H7 (cell line): ENCODE measurements at places on chromosomes 1 and 21. TPM values are rescaled to one million over a fixed set of nuclear protein-coding genes. Genes with fewer than 3 reads are reported as not detected.
A peak's percentile ranks its signal among the peaks of the same experiment; 100 is the strongest.

GRCh38 chr1:45643978-45644377 lies 20.1 kb upstream of the CCDC17 start:
- DNase-seq, result peak; percentile 30

GRCh38 chr1:25430967-25431881 lies 527 bp downstream of the MACO1 start:
- DNase-seq, result peak; percentile 89

- no peak for DNase-seq
Measured at GRCh38 chr1:18535391-18536210, 54.9 kb downstream of the KLHDC7A start.

GRCh38 chr1:15758953-15759661 lies 512 bp downstream of the FBLIM1 start:
- peak; percentile 88 for DNase-seq

DNA sequence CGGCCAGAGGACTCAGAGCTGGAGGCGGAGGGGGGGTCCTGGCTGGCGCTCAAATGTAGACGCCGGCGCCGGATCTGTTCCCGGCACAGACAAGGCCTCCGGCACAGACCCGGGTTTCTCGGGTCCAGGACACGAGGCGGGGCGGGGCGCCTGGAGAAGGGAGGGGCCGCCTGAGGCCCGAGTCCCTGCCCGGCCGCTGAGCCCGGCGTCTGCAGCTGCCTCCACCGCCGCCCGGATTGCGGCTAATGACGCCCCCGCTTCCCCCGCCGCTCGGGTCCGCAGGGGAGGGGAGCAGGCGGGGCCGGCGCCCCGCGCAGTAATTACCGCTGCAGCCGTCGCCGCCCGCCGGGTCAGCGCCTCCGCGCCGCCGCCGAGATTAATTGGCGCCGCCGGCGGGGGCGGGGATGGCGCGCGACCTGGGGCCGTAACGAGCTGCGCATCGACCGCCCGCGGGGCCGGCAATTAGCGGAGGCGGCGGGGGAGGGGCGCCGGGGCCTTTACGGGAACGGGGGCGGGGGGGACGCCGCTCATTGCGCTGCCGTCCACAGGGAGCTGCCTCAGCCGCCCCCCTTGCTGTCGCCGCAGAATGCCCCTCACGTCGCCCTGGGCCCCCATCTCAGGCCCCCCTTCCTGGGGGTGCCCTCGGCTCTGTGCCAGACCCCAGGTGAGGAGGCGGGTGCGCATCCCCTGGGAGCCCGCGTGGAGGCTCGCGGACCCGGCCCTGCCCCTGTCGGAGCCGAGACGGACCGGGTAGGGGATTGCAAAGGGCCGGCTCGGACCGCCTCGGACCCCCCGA lies 17.3 kb downstream of the NOC2L start:
- DNase-seq, result peak; percentile 95

- no peak for DNase-seq
Measured at GRCh38 chr21:26125433-26126167, 45.0 kb downstream of the APP start.

- DNase-seq, result no peak
Measured at GRCh38 chr1:205676597-205676996, 3.7 kb downstream of the SLC45A3 start.

DNA sequence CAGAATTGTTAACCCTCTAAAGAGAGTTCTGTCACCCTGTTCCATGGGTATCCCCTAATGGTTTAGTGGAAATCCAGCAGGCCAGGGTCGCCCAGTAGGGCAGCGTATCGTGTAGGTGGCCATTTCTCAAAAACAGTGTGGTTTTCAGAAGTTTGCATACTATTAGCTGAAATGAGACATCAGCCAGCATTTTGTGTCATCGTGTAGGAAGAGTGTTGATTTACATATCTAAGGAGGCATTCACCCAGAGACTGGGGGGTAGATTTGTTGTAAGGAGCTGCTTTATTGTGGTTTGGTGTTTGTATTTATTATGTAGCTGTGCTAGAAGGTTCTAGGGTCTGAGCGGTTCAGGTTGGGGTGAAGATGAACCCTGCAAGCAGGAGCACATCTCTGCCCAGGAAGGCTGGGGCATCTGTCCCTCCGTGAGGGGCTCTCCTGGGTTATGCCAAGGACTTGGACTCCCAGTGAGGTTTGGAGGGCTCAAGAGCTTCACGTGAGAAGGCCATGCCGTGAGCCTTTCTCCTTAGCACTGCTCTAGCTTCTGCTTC lies 174.4 kb downstream of the PGBD5 start:
- no peak for DNase-seq

DNA sequence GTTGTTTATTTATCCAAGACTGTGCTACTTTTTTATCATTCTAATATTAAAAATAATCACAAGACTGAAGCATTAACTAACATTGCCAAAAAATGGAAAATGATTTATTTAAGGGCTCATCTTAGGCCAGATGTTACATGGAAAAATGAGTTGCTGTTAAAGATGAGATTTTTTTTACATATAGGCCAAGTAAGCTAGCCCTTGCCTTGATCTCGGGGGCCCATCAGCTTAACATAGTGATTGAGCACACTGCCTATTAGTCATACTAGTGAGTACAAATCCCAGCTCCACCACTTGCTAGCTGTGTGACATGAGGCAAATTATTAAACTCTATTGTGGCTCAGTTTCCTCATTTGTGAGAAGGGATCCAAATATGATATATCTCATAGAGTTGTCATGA lies 275.9 kb upstream of the SNX7 start:
- no peak for DNase-seq

- DNase-seq, result no peak
Measured at GRCh38 chr1:41849211-41849759, 69.4 kb downstream of the HIVEP3 start.

- DNase-seq, result no peak
Measured at GRCh38 chr1:230916587-230917283, 48.4 kb upstream of the C1orf198 start.

DNA sequence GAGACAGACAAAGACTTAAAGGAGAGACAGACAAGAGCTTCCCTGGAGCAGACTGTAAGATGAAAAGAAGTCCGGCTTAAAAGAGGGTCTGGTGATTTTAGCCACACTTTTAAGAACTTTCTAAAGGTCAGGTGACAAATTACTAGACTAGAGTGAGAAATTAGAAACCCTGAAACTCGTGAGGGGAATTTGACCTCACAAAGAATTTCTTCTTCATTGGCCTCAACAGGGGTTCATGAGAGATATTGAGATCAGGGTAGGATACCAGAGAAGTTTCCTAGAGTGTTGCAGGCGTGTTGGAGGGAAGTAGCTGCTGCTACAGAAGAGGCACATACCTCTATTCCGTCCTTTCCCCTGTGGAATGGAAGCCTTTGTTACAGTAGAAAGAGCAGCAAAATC lies 884.4 kb downstream of the KCNT2 start:
- DNase-seq, result no peak

DNA sequence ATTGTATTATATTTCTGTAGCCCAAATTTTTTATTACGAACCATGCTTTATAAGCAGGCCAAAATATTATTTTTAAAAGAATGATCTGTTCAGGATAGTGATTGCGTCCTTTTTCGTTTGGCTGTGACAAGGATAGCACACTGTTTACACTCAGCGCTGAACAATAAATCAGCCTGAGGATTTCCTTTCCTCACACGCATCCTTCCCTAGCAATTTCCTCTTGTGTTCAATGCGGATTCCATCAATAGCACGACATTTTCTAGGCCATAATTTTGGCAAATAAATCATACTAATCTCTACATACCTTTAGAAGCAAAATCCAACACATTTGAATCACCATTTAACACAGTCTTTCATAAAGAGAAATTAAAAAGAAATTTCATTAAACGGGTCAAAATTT lies 1.6 kb upstream of the VAV3 start:
- no peak for DNase-seq

GRCh38 chr1:159849626-159850366 lies 12.7 kb downstream of the VSIG8 start:
- DNase-seq, result no peak

GRCh38 chr1:29912425-29912824 lies 676.1 kb downstream of the PTPRU start:
- DNase-seq, result no peak

- DNase-seq, result peak; percentile 72
Measured at GRCh38 chr1:242522996-242523718, 1.3 kb downstream of the PLD5 start.

DNA sequence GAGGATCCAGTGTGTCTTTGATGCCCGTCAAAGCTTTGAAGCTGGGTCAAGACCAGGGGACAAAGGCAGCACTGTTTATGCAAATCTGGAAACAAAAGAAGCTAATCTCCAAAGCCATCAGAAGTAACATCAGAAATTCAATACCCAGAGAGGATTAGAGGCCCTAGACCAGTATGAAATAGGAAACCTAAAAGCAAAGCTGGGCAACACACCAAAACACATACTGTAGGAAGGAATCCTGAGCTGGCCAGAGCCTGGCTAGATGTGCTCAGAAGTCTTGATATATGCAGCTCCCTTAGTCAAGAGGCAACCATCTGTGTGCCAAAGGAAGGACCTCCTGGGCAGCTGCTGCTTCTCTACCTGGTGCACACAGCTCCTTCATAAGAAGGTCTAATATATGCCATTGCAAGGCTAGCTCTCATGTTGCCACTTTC lies 12.3 kb downstream of the COLGALT2 start:
- DNase-seq, result peak; percentile 9

DNA sequence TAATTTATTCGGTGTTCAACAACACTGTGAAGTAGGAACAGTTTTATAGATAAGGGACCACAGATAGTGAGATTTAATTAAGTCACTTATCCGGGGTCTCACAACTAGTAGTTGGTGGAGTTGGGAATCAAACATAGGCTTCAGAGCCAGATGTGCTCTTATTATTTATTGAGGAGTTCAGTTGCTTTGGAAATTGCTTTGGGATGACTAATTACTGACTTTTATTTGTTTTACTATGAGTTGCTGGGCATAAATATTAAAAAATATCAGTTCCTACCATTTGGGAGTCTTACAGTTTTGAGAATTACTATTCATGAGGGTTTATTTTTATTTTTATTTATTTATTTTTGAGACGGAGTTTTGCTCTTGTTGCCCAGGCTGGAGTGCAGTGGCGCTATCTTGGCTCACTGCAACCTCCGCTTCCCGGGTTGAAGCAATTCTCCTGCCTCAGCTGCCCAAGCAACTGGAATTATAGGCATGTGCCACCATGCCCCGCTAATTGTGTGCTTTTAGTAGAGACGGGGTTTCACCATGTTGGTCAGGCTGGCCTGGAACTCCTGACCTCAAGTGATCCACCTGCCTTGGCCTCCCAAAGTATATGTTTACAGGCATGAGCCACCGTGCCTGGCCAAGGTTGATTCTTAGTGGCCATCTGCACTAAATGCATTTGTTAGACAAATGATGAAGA lies 27.7 kb downstream of the THRAP3 start:
- DNase-seq, result no peak

- DNase-seq, result no peak
Measured at GRCh38 chr1:206098242-206098919, 18.8 kb downstream of the AVPR1B start.

GRCh38 chr1:232650418-232650817 lies 20.5 kb upstream of the SIPA1L2 start:
- no peak for DNase-seq

DNA sequence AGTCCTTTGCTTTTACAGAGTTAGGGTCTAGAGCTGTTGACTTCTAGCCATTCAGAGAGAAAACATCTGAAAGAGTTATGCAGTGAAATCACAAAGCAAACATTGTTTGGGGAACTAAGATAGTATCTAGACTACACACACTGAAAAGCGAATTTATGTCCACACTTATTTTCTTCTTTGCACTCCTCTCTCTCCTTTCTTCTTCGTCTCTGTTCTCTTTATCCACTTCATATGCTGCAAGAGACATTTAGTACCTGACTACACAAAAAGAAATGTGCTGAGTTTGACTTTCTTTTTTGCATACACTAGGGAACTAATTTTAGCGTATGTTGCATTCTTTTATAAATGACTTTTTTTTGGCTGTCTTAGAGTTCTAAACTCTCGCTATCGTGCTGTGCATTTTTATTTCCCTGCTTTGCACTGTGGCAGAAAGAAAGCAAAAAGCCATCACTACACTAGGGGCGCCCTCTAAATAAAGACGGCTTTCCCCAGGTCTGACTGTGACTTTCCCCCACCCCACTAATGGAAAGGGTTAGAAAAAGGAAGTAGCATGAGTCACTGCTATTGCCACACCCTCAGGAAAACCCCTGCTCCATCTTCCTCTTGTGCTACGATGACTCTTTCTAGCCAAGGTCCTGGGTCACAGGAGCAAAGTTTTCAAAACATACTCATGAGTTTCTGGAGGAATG lies 65.7 kb downstream of the MAP3K7CL start:
- peak; percentile 40 for DNase-seq

DNA sequence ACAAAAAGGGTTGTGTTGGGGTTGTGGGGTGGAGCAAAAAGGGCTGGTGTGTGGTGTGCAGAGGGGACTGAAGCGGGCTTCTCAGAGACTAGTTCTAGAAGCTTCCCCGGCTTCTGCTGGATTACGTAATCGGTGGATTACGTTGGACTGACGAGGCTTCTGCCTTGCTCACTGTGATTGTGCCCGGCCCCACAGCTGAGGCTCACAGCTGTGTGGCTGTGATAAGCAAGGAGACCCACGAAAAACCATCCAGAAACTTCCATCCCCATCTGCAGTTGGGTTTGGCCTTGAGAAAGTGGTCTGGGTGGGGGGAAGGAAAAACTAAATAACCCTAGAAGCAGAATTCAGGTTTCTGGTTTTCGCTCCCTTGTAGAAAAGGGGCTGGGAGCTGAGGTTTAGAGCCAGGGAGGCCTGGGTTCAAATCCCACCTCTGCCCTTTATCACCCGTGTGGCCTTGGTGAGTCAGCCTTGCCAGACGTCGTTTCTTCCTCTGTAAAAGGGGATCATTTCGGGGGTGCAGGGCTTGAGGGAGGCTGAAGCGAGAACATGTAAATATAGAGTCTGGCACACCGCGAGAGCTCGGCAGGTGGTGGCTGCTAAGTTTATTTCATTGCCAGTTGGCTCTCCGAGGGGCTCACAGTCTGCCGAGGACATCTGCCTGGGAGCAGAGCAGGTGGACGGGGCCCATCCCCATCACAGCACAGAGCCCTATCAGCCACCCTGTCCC lies 30.4 kb upstream of the DISP3 start:
- DNase-seq, result no peak

DNA sequence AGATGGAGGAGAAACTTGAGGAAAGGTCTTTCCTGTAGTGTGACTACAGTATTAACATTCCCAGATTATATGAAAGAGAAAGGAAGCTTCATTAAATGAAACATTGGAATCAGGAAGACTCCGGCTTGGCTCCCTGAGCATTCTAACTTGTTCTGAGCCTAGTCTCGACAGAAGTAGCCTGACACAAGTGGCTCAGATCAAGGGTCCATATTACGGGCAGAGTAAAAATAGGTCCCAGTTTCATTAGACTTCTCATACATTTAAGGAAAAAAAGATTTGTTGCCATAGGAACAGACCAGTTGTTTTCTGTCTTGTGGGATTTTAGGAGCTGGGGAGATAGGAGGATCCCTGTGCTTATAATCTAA lies 12.8 kb downstream of the SMAP2 start:
- DNase-seq, result no peak

GRCh38 chr1:23816361-23816760 lies 8.9 kb downstream of the HMGCL start:
- DNase-seq, result no peak

Gene PROK1
- not detected in 2 replicates for total RNA-seq

Gene PPM1J
- 4.6 and 7.7 TPM in 2 replicates for total RNA-seq

Gene OR4F29
- total RNA-seq, result not detected in 2 replicates

Gene AMY1C
- total RNA-seq, result not detected in 2 replicates

Gene AUNIP
- 38.9 and 42.2 TPM in 2 replicates for total RNA-seq

Gene S100A7
- not detected in 2 replicates for total RNA-seq

Gene CORT
- total RNA-seq, result 0.28 and 0.74 TPM in 2 replicates

Gene BRDT
- 0.07 and 0.31 TPM in 2 replicates for total RNA-seq

Gene ADGRB2
- 28.0 and 39.8 TPM in 2 replicates for total RNA-seq

Gene SLC26A9
- total RNA-seq, result not detected in 2 replicates

Gene THEM4
- 21.4 and 22.6 TPM in 2 replicates for total RNA-seq

Gene RIIAD1
- total RNA-seq, result not detected in 2 replicates

Gene TLCD4
- total RNA-seq, result 2.5 and 3.3 TPM in 2 replicates

Gene ALX3
- total RNA-seq, result 0.35 TPM in 1 of 2 replicates, not detected in the other

Gene FAM43B
- total RNA-seq, result 4.1 and 6.1 TPM in 2 replicates

Gene C2CD2
- 9.8 and 12.5 TPM in 2 replicates for total RNA-seq

Gene OR6N1
- not detected in 2 replicates for total RNA-seq
